ENCODE measurements at places on chromosomes 6 and 20.

- no peak for DNase-seq
Measured at GRCh38 chr6:97656236-97656635, 373.2 kb upstream of the MMS22L start.

DNA sequence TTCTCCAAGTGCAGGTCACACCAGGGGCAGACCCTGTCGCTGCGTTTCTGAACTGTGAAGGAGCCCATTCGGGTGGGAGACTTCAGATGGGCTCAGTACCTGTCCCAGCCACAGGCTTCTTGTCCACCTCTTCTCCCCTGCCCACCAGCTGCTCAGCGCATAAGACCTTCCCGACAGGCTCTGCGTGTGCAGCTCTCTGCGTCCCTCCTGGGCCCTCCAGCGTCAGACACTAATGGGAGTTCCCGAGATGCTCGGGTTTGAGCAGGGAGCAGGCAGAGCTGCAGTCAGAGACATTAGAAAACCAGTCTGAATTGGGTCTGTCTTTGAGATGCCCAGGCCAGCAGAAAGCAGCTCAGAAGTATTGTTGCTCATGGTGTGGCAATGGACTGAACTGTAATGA lies 50.4 kb downstream of the TCP11 start:
- no peak for DNase-seq

GRCh38 chr6:43980004-43980795 lies 147.1 kb downstream of the MRPL14 start:
- no peak for DNase-seq

- DNase-seq = no peak
Measured at GRCh38 chr20:41671143-41671542, 53.0 kb upstream of the CHD6 start.

DNA sequence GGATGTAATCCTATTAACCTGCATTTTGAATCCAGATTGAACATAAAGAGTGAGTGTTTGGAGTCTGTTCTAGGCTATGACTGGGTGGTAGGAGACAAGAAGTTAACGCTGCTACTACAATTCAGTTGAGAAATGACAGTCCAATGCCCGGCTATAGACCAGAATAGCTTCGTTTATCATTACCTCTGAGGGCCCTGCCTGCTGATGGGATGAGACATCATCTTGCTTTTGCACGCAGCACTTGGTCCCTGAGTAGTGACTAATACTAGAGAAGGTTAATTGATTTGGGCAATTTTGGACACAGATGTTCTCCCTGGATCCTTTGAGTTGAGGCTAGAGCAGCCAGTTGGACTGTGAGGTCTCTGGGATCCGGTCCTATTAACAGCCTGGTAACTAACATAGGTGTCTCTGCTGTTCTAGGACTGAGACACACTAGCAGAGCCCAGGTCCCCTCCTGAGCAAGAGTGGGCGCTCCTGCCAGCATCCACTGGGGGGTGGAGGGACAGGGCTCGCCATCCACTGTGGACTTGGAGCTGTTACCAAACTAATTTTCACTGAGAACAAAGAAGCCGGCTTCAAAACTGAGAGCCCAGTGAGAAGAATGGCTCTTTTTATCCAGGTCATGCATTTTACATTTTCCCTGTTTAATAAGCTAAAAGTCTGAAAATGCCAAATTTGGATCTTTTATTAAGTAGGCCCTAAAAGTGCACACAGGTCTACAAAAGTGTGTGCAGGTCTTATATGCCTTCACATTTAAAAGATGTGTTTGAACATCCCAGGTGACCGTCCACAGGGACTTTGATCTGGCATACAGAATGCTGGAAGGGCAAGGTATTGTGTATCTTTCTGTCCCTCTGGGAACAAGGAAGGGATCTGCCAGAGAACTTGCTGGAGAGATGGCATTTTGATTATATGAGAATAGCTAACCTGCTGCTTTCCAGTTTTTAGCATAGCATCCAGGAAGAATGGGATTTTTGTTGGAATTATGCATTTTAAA lies 212.5 kb downstream of the CDH4 start:
- DNase-seq = no peak

DNA sequence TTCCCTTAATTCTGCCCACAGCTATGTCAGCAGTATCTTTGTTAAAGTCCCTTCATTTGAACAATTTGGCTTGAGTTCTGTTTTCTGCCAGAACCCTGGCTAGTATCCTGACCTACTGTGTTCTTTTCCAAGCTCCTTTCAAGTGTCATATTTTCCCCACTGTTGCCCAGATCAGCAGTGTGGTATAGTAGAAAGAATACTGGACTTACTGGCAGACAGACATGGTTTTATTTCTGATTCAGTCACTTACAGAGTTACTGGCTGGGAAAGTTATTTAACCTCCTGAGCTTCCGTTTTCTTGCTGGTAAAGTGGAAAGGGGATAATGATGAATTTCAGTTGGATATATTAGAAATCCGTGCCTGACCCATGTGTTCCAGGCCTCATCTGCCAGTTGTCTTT lies 39.8 kb upstream of the RAB23 start:
- no peak for DNase-seq

DNA sequence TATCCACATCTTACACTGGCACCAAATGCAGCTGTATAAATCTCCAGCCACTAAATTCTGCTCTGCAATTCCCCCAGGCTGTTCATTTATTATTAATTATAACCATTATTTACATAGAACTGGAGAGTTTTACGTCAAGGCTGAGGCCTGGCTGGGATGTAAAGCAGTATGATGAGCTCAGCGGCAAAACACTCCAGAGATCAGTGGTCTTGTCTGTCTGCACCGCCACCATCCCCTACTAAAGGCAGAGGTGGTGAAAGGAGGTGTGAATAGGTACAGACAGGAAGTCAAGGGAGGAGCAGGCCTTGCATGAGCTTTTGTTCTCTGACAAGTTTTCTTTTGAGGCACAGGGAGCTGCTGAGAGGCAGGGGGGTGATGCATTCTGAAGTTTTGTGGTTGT lies 159.9 kb upstream of the PCSK2 start:
- no peak for DNase-seq
